CD4-positive, alpha-beta T cell (primary cell): ENCODE measurements at places on chromosomes 7 and 10. TPM values are rescaled to one million over a fixed set of nuclear protein-coding genes. Genes with fewer than 3 reads are reported as not detected.

- no peaks in the 10 kb centered on the region for H3K4me1 ChIP-seq
- no peak for DNase-seq
- H3K27me3 ChIP-seq = no peaks in the 10 kb centered on the region
- H3K27ac ChIP-seq = no peak overlapping the region
Observed at GRCh38 chr7:95688931-95689495, 83.3 kb upstream of the DYNC1I1 start.

- DNase-seq = no peak
- H3K27ac ChIP-seq = no peak overlapping the region
- no peak overlapping the region for H3K4me3 ChIP-seq
Observed at GRCh38 chr10:31756729-31757110, 171.9 kb downstream of the ARHGAP12 start.

- H3K27ac ChIP-seq = no peak overlapping the region
- no peaks in the 10 kb centered on the region for H3K4me1 ChIP-seq
- no peaks in the 10 kb centered on the region for H3K27me3 ChIP-seq
- DNase-seq = no peak
- no peak overlapping the region for H3K4me3 ChIP-seq
Observed at GRCh38 chr7:32091608-32092210, 21.5 kb upstream of the PDE1C start.

DNA sequence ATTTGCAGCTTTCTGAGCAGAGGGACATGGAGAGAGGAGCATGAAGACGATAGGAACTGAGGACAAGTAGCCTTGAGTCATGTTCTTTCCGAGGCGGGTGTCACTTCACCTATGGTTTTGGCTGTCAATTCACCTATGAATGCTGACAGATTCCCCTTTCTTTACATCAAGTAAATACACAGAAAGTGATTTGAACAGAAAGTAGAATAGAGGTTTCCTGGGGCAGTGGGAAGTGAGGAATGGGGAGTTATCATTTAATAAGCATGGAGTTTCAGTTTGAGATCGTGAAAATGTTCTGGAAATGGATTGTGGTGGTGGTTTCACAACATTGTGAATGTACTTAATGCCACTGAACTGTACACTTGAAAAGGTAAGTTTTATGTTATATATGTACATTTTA is 138.4 kb upstream of the MDFIC start:
- DNase-seq = no peak
- H3K4me3 ChIP-seq = no peak overlapping the region
- no peaks in the 10 kb centered on the region for H3K27me3 ChIP-seq
- H3K36me3 ChIP-seq = no peaks in the 10 kb centered on the region
- H3K4me1 ChIP-seq = no peaks in the 10 kb centered on the region

- H3K4me3 ChIP-seq = no peak overlapping the region
- H3K36me3 ChIP-seq = no peaks in the 10 kb centered on the region
- H3K27me3 ChIP-seq = peaks cover 8% of the 10 kb centered on the region
- H3K27ac ChIP-seq = no peak overlapping the region
- H3K4me1 ChIP-seq = no peaks in the 10 kb centered on the region
Observed at GRCh38 chr10:77201135-77202106, 436.2 kb downstream of the KCNMA1 start.

DNA sequence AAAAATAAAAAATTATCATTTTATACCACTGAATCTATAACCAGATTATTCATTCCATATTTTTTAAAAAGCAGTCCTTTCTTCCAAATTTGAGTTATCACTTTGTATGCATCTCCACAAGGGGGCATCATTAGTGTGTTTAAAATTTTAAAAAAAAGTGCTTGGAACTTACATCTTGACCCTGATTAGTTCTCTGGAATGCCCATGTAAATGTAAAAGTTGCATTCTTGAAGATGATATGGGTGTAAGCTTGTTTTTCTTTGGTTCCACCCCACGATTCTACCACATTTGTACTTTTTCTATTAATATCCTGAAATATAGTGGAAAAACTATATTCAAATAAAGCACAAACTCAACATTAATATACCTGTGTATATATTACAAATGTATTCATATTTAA is 144.9 kb downstream of the ELAPOR2 start:
- no peak overlapping the region for H3K4me3 ChIP-seq
- H3K4me1 ChIP-seq = no peaks in the 10 kb centered on the region
- no peaks in the 10 kb centered on the region for H3K36me3 ChIP-seq
- H3K27ac ChIP-seq = no peak overlapping the region
- H3K27me3 ChIP-seq = no peaks in the 10 kb centered on the region

DNA sequence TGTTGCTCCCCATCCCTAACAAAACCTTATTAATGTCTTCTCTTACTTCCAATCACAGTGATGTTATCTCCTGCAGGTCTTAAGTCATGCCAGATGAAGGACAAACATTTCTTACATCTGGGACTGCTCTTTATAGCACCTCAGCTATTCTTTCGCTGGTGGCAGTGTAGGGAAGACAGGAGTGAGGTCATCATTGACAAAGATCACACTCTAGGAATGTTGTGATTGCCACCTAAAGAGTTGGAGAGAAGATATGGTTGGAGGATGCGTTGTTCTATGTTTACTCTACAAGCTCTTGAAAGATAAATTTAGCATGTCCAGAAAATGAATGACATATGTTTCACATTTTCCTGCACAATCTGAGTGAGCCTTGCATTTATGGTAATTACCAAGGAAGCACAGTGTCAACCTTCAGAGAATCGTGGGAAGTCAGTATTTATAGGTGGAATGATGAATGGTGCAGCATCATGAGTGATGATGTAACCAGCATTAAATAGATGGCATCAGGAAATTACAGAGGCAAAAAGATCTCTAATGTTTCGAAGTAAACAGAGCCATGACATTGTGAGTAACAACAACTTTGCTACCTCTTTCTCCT is 188.1 kb upstream of the STEAP1 start:
- H3K27me3 ChIP-seq = no peaks in the 10 kb centered on the region
- no peaks in the 10 kb centered on the region for H3K4me1 ChIP-seq
- no peak overlapping the region for H3K27ac ChIP-seq
- no peak overlapping the region for H3K4me3 ChIP-seq
- H3K36me3 ChIP-seq = no peaks in the 10 kb centered on the region

GRCh38 chr10:17237915-17238444 is 9.9 kb downstream of the VIM start:
- no peaks in the 10 kb centered on the region for H3K27me3 ChIP-seq
- H3K36me3 ChIP-seq = peaks cover 52% of the 10 kb centered on the region
- no peak overlapping the region for H3K4me3 ChIP-seq

GRCh38 chr7:16345979-16346958 is 75.1 kb downstream of the CRPPA start:
- H3K27me3 ChIP-seq = no peaks in the 10 kb centered on the region
- no peaks in the 10 kb centered on the region for H3K4me1 ChIP-seq
- no peak for DNase-seq
- no peak overlapping the region for H3K4me3 ChIP-seq
- H3K27ac ChIP-seq = no peak overlapping the region

DNA sequence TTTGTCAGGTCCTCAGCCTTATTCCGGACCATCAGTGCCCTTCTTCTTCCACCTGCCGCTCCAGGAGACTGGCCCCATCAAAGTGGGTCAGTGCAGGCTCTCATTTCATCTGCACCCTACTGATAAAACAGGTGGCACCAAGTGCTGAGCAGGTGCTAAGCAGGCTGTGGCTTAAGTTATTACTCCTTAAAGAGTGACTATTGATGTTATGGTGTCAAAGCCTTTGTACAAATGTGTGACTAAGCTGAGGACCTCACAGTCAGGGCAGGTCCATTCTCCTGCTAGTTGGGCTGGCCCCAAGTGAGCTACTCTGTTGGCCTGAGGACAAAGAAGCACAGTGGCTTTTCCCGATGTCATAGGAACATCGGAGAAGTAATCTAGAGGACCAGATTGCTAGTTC is 11.2 kb upstream of the CALD1 start:
- no peak overlapping the region for H3K27ac ChIP-seq
- DNase-seq = no peak
- H3K27me3 ChIP-seq = no peaks in the 10 kb centered on the region
- no peaks in the 10 kb centered on the region for H3K36me3 ChIP-seq
- no peak overlapping the region for H3K4me3 ChIP-seq

GRCh38 chr10:85315657-85316056 is 987.3 kb downstream of the CCSER2 start:
- H3K27me3 ChIP-seq = no peaks in the 10 kb centered on the region
- H3K4me1 ChIP-seq = no peaks in the 10 kb centered on the region
- no peak overlapping the region for H3K27ac ChIP-seq
- H3K36me3 ChIP-seq = no peaks in the 10 kb centered on the region
- DNase-seq = no peak

DNA sequence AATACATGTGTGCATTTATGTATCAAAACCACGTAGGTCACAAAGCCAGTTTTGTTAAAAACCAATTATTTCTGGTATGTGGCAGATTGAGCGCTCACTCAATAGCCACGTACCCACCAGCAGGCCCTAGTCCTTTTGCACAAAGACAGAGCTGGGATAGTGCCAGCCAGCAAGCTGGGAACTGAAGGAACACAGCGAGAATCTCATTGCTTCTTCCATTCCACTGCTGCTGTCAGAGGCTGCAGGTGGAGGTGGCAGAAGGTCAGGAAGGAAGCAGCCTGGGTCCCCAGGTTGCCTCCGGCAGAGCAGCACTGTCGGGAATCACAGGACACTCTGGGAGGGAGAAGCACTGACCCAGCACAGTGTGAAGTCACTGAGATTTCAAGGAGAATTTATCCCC is 385.5 kb upstream of the PFKP start:
- no peaks in the 10 kb centered on the region for H3K36me3 ChIP-seq
- no peaks in the 10 kb centered on the region for H3K27me3 ChIP-seq
- H3K4me3 ChIP-seq = no peak overlapping the region
- DNase-seq = no peak
- no peaks in the 10 kb centered on the region for H3K4me1 ChIP-seq

DNA sequence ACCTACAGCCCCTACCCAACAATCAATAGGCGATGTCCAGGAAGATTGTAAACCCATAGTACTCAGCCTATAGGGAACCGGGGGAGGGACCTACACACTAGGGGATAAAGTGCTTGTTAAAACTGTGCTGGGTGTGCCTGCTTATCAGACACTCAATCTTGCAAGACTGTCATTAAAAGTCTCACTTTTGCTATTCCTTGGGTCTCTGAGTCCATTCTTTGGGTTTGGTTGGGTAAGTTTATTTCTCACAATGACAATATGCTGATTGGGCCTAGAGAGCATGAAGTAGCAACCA is 45.6 kb downstream of the PTPRE start:
- H3K27ac ChIP-seq = no peak overlapping the region
- H3K4me1 ChIP-seq = no peaks in the 10 kb centered on the region
- no peak for DNase-seq
- H3K4me3 ChIP-seq = no peak overlapping the region

- H3K27ac ChIP-seq = no peak overlapping the region
- H3K4me1 ChIP-seq = no peaks in the 10 kb centered on the region
- no peaks in the 10 kb centered on the region for H3K36me3 ChIP-seq
- DNase-seq = no peak
Observed at GRCh38 chr10:24279166-24279565, 70.2 kb downstream of the KIAA1217 start.

GRCh38 chr7:16594676-16595075 is 50.9 kb downstream of the ANKMY2 start:
- no peaks in the 10 kb centered on the region for H3K36me3 ChIP-seq
- DNase-seq = no peak
- H3K27me3 ChIP-seq = no peaks in the 10 kb centered on the region
- H3K4me1 ChIP-seq = no peaks in the 10 kb centered on the region
- H3K27ac ChIP-seq = no peak overlapping the region

- no peak overlapping the region for H3K27ac ChIP-seq
- H3K36me3 ChIP-seq = peaks cover 59% of the 10 kb centered on the region
- no peak for DNase-seq
- H3K27me3 ChIP-seq = no peaks in the 10 kb centered on the region
- no peaks in the 10 kb centered on the region for H3K4me1 ChIP-seq
Observed at GRCh38 chr7:30563326-30563942, 31.2 kb upstream of the GARS1 start.

DNA sequence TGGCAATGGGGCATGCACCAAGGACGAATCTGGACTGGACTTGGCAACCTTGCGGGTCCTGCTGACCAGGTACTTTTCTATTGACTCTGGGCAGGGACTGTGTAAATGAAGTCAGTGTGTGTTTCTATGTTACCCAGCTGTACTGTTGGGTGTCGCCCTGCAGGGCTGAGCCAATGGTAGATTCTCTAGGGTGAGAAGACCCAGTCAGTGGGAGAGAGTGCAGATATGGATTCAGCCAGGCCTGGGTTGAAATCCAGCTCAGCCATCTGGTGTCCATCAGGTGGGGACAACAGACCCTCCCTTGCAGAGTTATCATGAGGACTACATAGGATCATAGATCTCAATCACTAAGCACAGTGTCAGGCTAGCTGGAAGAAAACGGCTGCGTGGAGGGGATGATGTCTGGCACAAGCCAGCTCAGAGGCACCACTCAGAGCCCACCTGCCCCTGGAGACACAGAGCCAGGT is 4.9 kb upstream of the PPIF start:
- no peak overlapping the region for H3K27ac ChIP-seq
- H3K4me3 ChIP-seq = no peak overlapping the region
- no peaks in the 10 kb centered on the region for H3K27me3 ChIP-seq
- H3K36me3 ChIP-seq = no peaks in the 10 kb centered on the region
- no peak for DNase-seq
- peaks cover 22% of the 10 kb centered on the region for H3K4me1 ChIP-seq

- DNase-seq = peak; percentile 61
- H3K36me3 ChIP-seq = peaks cover 18% of the 10 kb centered on the region
- peak overlapping the region; percentile 93 for H3K27ac ChIP-seq
- H3K4me1 ChIP-seq = peaks cover 19% of the 10 kb centered on the region
- no peaks in the 10 kb centered on the region for H3K27me3 ChIP-seq
- peak overlapping the region; percentile 82 for H3K4me3 ChIP-seq
Observed at GRCh38 chr7:12210179-12211053, 678 bp upstream of the TMEM106B start.

DNA sequence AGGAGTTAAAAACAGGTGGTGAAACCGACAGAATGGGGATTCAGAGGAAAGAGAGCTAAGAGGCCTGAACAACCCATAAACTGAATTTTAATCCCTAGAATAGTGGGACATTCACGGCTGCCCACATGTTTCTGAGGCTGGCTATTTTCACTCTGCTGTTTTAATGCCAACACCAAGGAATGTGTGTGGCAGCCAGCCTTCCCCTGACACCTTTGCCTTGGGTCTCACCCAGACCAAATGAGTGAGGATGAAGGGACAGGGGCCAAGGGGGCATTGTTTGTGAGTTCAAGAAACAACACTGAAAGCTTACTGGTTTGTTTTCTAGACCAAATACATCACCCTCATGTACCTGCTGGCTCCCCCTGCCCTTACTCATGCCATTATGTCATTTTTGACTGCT is 164.3 kb downstream of the JAZF1 start:
- DNase-seq = no peak
- H3K27me3 ChIP-seq = no peaks in the 10 kb centered on the region
- H3K4me1 ChIP-seq = peaks cover 6% of the 10 kb centered on the region
- no peak overlapping the region for H3K27ac ChIP-seq

KIF11 gene
- 0.47 TPM for total RNA-seq

NPC1L1 gene
- not detected for total RNA-seq

TUBB8 gene
- not detected for total RNA-seq

CRTAC1 gene
- not detected for total RNA-seq

TPST1 gene
- 1.9 TPM for total RNA-seq

GPR15LG gene
- total RNA-seq = not detected

HSPA12A gene
- total RNA-seq = 0.49 TPM

UCN3 gene
- not detected for total RNA-seq

LIPK gene
- total RNA-seq = not detected

PAX4 gene
- not detected for total RNA-seq

PPP1R9A gene
- total RNA-seq = not detected

CLDN4 gene
- total RNA-seq = 0.05 TPM

NUDT13 gene
- 0.67 TPM for total RNA-seq
